ENCODE measurements at places on chromosomes 7 and 10.
A peak's percentile ranks its signal among the peaks of the same experiment; 100 is the strongest.

DNA sequence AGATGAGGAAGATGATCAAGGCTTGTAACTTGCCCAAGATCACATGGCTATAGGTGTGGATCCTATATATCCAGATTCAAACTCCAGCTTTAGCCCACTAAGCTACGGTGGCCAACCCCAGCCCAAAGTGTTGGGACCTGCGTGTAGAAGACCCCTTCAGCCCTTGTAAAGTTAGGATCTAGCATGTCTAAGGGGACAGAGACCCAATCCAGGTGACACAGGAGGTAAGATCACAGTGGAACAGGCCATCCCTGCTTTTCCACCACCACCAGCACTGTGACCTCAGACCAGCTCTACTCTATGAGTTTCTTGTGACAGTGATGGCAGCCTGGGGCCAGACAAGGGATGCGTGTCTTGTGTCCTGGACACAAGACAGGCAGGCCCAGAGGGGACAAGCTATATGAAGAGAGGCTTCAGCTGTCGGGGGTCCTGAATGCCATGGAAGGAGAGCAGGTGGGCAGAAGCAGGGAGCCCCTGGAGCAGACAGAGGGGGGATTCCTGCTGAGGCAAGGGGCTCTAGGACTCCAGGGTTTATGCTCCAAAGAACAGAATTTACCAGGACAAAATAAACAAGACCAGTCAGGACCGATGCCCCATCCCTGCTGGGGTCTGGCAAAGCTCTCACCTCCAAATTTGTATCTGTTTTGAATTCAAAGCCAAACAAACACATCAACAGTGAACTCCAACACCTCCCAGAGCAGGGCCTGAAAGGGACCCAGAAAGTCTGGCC, 10.4 kb downstream of the GPRIN2 start:
- no peak for DNase-seq

GRCh38 chr7:43117095-43117494, 4.6 kb downstream of the HECW1 start:
- no peak for DNase-seq

- DNase-seq = no peak
Observed at GRCh38 chr10:52297747-52298146, 16.3 kb upstream of the DKK1 start.

DNA sequence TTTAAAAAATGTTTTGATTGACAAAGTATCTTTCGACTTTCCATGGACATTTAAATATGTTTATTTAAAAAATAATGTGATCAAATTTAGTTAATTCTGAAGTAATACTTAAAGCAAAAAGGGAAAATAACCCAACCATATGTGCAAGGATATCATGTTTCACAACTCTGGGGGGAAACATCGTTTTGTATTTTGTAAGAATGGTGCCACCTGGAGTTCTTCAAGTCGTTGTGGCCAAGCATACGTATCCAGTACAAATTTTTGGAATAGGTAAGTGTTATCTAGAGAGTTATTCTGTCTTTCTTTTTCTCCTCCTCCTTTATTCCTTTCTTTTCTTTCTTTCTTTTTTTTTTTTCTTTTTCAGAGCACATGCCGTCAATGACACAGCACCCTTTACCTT, 176.2 kb upstream of the CSTF2T start:
- DNase-seq = no peak

- no peak for DNase-seq
Observed at GRCh38 chr10:1869861-1870260, 132.5 kb upstream of the ADARB2 start.

GRCh38 chr10:73875139-73875475, 752 bp upstream of the CAMK2G start:
- peak; percentile 84 for DNase-seq

- DNase-seq = no peak
Observed at GRCh38 chr10:3030765-3031164, 36.6 kb upstream of the PFKP start.

GRCh38 chr7:7682861-7683260, 35.5 kb downstream of the RPA3 start:
- DNase-seq = no peak

DNA sequence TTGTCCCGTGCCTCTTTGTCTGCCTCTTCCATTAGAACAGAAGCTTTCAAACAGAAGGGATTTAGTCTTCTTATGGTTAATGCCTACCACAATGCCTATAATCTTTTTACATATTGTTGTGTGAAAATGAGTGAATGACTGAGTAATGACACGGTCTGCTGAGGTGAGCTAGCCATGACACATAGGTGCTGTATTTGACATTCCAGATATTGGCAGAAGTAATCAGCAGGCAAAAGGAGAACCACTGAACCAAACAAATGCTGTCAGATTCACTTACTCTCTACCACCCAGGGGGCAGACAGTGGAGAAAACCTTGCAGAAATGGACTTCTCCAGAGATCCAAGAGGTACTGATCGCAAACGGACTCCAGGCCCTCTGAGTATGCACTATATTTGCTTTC, 377.2 kb upstream of the VWC2 start:
- no peak for DNase-seq

- DNase-seq = peak; percentile 87
Observed at GRCh38 chr7:74061840-74062539, 21.6 kb upstream of the LIMK1 start.

GRCh38 chr10:104441329-104442000, 87.8 kb downstream of the CFAP58 start:
- DNase-seq = no peak

DNA sequence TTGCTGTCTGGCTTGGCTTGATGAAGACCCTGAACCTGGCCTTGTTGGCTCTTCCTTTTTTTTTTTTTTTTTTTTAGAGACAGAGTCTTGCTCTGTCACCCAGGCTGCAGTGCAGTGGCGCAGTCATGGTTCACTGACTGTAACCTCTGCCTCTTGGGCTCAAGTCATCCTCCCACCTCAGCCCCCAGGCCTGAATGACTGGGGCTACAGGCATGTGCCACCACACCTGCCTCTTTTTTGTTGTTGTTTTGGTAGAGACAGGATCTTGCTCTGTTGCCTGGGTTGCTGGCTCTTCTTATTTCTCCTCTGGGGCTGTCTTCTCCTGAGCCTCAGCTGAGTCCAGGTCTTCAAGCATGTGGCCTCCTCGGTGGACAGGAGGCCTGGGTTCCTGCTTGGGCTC, 44.7 kb downstream of the PRF1 start:
- no peak for DNase-seq

DNA sequence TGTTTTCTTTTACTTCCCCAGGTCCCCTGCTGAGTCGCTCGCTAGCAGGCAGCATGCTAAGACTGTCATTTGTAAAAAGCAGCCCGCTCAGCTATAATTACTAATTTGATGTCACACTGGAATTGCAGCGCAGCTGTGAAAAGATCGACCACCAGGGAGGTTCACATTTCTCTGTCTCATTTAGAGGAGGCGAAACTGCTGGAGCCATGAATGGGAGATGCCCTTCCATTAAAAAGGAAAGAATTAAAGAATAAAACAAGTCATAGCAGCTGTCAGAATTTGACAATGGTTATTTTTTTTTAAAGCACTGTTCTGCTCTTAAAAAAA, 153.5 kb downstream of the PIP4K2A start:
- no peak for DNase-seq

DNA sequence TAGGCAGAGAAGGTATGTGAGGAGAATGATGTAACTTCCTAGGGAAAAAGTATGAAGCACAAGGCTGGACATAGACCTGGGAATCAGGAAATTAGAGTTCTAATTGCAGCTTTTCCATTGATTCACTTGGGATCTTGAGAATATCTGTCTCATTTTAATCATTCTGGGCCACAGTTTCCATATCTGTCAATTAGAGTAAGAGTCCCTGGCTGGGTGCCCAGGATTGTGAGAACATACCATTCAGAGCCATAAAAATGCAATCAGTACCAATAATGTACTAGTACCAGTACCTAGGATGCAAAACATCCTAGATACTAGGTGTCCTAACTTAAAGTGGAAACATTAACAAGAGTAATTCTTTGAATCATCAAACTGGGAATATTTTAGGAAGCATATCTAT, 29.6 kb downstream of the CAV1 start:
- no peak for DNase-seq

DNA sequence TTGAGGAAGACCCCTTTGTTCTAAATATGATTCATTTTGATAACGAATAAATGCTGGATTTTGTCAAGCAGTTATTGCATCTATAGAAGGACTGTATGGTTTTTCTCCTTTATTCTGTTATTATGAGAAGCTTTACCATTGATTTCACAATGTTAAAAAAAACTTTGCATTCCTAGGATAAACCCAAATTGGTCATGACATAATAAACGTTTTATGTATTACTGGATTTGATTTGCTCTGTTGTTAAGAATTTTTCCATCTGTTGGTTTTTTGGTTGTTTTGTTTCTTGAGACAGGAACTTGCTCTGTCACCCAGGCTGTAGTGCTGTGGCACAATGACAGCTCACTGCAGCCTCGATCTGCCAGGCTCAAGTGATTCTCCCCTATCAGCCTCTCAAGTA, 2.2 kb upstream of the DNA2 start:
- DNase-seq = no peak

GRCh38 chr10:119028900-119029612, 458 bp upstream of the NANOS1 start:
- peak; percentile 88 for DNase-seq

GRCh38 chr7:107196834-107197610, 28.2 kb downstream of the HBP1 start:
- DNase-seq = no peak

- DNase-seq = no peak
Observed at GRCh38 chr10:70773965-70774809, 11.0 kb downstream of the TBATA start.

- no peak for DNase-seq
Observed at GRCh38 chr7:2036786-2037185, 196.0 kb downstream of the MAD1L1 start.

DNA sequence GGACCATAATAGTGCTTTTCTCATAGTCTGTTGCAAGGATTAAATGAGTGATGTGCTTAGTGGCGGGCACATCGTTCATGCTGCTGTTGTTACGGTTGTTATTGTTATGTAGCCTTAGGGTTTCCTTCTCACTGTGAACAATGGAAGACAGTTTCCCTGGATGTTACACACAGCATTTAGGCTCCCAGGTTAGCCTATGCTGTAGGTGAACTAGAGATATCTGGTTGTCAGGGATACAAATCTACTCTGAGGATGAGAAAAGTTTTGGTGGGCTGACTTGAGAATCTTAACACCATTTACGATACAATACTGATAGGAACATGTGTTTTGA, 14.7 kb downstream of the SH3PXD2A start:
- no peak for DNase-seq

GRCh38 chr10:718143-718700, 28.8 kb upstream of the DIP2C start:
- no peak for DNase-seq

GRCh38 chr10:133042061-133042460, 45.7 kb upstream of the ADGRA1 start:
- no peak for DNase-seq

- no peak for DNase-seq
Observed at GRCh38 chr7:148806187-148806586, 77.9 kb downstream of the EZH2 start.

GRCh38 chr7:101996131-101996691, 178.8 kb downstream of the CUX1 start:
- DNase-seq = no peak

DNA sequence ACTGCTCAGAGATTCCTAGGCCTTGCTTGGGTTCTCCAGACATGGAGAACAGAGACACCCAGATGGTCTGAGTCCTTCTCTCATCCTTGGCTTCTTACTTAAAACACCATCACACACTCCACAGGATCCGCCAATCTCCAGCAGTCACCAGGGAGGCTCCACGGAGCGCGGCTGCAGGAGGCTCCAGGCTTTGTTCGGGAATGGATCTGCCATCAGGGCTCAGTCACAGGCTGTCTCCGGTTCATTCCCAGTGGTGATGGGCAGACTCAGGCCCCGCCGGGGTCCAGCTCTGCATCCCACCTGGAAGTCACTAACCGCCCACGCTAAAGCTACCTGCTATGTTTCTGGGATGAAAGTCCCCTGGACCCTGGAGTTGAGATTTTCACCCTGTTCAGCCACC, 312.9 kb downstream of the TCERG1L start:
- DNase-seq = no peak

GRCh38 chr10:30810416-30810815, 180.9 kb upstream of the LYZL2 start:
- DNase-seq = no peak

- DNase-seq = peak; percentile 41
Observed at GRCh38 chr10:59865101-59865500, 41.3 kb downstream of the CCDC6 start.

DNA sequence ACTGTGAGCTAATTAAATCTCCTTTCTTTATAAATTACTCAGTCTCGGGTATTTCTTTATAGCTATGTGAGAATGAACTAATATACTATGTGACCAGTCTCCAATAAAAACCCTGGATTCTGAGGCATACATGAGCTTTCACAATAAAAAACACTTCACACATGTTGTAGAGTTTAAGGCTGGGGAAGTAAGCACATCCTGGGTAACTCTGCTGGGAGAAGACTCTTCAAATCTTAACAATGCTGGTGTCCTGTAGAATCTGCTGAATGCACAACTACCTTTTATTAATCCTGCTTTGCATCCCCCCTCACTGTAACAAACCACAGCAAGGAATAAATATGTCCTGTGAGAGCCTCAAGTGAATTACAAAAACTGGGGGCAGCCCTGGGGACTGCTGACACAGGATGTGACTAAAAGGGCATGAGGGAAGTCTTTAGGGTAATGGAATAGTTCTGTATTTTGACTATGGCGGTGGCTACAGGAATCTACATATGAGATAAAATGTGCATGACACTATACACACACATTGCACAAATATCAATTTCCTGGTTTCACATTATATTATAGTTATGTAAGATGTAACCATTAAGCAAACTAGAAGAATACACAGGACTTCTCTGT, 45.1 kb upstream of the KCTD7 start:
- DNase-seq = no peak

DNA sequence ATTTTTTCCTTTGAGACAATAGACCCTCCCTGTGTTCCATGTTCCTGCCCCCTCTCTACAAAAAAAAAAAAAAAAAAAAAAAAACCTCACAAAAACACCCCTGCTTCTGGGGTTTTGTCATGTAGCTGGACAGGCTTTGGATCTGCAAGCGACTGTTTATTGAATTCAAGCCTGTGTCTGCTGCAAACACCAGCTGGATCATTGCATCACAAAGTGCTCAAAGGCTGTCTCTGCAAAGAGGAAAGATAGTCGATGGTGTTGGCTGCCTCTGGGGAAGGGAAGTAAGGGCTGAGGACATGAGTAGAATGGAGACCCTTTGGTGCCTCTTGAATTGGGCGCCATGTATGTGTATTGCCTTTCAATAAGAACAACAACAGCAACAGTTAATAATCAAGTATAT, 471.2 kb downstream of the PLXNA4 start:
- no peak for DNase-seq

GRCh38 chr7:1968397-1969111, 264.2 kb downstream of the MAD1L1 start:
- DNase-seq = no peak

- no peak for DNase-seq
Observed at GRCh38 chr10:26843736-26844135, 17.0 kb downstream of the ABI1 start.

DNA sequence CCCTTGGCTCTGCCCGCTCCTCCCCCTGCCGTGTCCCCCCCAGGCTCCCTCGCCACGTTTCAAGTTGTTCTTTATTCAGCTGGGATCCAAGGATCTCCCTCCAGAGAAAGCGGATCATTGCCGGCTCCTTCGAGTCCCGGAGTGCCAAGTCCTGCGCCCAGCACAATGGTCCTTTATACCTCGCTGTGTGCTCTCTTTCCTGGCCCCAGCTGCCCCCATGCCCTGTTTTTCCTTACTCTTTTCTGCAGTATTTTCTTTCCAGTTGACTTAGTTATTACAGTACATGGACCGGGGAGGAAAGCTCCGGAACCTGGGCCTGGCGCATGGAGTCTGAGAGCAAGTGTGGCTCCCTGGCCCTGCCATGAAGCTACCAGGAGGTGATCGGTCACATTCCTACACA, 88.1 kb upstream of the KMT2C start:
- no peak for DNase-seq

- peak; percentile 88 for DNase-seq
Observed at GRCh38 chr10:133335246-133336117, 1.2 kb downstream of the CALY start.
